Adipocyte (in vitro differentiated cells): ENCODE measurements at places on chromosomes 4 and X.

- no peak for DNase-seq
Observed at GRCh38 chrX:119235051-119235511, 1.0 kb upstream of the PGRMC1 start.

- DNase-seq = no peak
Observed at GRCh38 chr4:65023081-65023480, 613.8 kb upstream of the TECRL start.

DNA sequence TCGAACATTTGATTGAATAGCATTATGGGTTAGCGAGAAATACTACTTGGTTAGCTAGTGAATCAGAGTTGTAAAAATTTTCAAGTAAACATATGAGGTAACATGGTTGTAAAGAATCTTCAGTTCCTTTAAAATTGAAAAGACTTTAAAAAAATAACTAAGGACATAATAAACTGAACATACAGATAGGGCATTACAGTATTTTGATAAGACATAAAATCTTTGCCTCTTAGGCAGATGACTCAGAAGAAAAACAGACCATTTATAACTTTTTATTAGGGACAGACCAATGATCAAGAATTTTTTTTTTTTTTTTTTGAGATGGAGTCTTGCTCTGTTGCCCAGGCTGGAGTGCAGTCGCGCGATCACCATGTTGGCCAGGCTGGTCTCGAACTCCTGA, 43.1 kb downstream of the PNMA5 start:
- no peak for DNase-seq

DNA sequence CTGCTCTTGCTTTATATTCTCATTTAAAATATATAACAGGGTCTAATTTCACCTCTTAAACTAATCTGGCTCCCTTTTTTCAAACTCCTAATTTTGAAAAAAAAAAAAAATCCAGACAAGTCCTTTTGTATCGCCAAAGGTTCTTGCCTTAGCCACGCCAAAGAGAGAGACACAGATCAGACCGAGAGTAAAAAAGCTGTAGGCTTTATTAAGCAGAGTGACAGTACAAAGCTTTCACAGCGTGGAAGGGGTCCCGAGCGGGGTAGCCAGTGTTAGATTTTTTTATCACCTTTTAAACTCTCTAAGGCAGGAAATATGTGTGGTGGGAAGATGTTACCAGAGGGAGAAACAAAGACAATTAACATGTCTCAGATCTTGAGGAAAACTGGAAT, 54.1 kb downstream of the PAGE2 start:
- DNase-seq = no peak

DNA sequence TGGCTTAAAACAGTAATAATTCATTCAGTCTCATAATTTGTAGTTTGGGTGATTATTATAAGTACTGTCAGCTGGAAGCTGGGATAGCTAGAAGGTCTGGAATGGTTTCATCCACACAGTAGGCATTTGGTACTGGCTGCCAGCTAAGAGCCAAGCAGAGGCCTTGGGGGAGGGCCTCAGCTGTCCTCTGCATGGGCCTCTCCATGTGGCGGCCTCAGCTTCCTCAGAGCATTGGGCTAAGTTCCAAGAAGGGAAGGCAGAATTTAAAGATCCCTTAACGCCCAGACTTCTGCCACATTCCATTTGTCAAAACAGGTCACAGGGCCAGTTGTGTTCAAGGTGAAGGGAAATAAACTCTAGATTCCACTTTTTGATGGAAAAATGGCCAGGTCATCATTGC, 93.3 kb downstream of the NEUROG2 start:
- DNase-seq = no peak

- no peak for DNase-seq
Observed at GRCh38 chrX:21747558-21747957, 10.4 kb downstream of the SMPX start.

GRCh38 chr4:20326460-20326859, 74.8 kb downstream of the SLIT2 start:
- peak; percentile 30 for DNase-seq

DNA sequence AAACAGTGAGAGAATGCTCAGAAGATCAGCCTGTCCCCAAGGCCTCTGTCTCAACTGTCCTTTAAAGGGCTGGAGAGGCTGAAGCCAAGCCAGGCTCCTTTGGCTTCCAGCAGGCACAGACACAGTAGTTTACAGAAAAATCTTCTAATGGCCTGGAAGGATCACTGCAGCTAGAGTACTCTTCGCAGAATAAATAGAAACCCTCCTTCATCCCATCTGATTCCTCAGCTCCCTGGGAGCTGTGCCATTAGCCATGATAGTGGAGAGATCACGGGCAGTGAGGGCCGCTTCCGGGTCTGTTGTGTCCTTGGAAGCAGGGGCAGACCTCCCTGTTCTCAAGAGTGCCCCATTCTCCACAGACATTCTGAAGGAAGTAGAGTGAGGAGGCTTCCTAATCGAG, 63.1 kb downstream of the CCNI start:
- DNase-seq = no peak

- DNase-seq = no peak
Observed at GRCh38 chr4:155530290-155530689, 136.4 kb upstream of the GUCY1A1 start.

DNA sequence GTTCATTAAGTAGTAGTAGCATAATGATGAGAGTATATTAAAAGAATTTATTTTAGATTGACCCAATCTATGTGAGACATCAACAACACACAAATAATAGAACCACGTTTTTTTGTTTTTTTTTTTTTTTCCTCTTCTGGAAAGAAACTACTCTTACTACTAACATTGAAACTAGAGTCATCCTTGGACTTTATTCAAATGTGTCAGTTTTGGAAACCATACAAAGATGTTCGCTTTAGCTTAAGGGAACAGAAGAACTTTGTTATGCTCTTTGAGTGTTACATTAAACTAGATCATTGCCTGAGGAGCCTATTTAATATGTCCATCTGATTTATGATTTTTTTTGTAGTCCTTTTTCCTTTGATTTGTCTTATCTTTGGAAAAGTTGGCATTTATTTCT, 166.7 kb downstream of the RPA4 start:
- no peak for DNase-seq

DNA sequence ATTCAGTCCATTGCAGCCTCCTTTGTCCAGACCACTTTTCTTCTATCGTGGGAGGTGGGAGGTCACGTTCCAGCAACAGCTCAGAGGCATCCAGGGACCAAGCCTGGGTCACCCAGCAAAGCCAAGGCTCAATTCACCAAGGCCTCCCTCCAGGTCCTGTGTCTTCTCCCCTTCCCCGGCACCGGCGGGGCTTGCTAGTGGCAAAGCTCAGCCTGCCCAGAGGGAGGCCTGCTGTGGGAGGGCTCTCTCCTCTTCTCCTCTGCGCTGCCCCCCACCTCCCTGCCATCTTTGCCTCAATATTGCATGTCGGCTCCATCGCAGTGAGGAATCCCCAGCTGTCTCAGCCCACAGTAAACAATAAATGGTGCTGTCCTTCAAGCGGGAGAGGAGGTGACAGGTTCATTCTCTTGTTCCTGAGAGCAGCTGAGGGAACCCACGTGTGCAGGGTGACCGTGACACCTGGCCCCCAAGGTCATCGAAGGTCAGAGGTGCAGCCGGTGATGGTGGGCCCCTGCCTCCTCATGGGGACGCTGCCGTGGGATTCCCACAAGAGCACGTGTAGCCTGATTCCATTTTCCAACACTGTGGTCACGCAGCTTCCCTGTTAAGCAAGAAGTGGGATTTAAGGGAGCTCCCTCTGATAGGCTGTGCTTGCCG, 111.5 kb upstream of the PSAPL1 start:
- no peak for DNase-seq

- DNase-seq = no peak
Observed at GRCh38 chrX:150352581-150352980, 10.5 kb upstream of the MAMLD1 start.

- no peak for DNase-seq
Observed at GRCh38 chr4:184548316-184548647, 73.9 kb upstream of the IRF2 start.

GRCh38 chr4:142615324-142615665, 230.8 kb downstream of the INPP4B start:
- peak; percentile 27 for DNase-seq

DNA sequence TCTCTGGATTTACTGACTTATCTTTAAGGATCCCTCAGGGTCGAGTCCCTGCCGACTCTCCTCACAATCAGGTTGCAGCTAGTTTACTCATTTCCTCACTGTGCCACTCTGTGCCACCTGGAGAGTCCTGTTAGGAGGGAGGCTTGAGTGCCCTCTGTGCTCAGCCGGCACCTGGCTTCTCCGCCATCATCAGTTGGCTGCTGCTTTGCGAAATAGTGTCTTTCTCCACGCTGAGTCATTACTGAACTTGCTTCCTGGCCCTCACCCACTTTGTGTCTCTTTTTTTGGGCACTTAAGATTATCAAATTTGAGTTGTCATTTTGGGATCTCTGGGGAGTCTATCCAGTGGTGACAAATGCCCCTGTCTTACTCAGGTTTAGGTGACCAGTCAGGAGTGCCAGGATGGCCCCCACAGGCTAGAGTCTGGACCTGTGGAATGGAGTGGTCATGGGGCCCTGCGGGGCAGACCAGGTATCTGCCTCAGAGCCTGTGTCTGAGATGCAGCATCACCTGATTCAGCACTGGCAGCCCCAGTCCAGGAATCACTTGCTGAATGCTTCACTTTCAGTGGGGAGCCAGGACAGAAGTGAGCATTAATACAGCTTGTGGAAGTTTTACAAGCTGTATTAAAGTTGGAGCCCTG, 37.7 kb downstream of the JADE1 start:
- no peak for DNase-seq

- no peak for DNase-seq
Observed at GRCh38 chr4:181855307-181855706, 387.9 kb upstream of the TENM3 start.

DNA sequence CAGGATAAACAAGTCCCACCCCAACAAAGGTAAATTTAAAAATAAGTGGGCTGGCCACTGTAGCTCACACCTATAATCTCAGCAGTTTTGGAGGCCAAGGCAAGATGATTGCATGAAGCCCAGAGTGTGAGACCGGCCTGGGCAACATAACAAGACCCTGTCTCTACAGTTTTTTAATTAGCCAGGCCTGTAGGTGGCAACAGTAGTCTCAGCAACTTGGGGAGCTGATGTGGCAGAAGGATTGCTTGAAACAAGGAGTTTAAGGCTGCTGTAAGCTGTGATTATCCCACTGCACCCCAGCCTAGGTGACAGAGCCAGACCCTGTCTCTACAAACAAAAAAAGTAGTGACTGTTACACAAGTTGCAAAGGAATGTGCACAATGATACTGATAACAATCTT, 74.6 kb upstream of the FAAH2 start:
- no peak for DNase-seq

GRCh38 chr4:134028421-134028820, 173.2 kb downstream of the PABPC4L start:
- no peak for DNase-seq

- DNase-seq = no peak
Observed at GRCh38 chrX:47645530-47645929, 4.8 kb downstream of the ELK1 start.

- DNase-seq = no peak
Observed at GRCh38 chr4:142112451-142112850, 476.1 kb downstream of the IL15 start.

DNA sequence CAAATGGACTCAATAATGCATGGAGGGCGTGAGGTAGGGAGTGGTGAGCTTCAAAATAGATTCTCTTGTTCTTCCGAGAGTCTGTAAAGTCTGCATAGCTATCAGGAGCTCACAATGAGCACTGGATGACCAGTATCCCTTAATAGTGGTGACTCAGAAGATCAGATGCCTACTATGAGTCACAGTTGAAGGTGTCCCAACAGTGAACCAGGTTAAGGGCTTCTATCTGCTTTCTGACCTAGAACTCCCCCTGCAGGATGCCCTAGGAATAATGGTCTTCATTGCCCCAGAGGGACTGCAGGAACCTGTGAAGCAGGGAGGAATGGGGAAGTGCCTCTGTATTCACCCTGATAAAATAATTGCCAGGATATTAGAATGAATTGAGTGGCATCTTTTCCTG, 22.1 kb downstream of the DGKK start:
- DNase-seq = no peak

DNA sequence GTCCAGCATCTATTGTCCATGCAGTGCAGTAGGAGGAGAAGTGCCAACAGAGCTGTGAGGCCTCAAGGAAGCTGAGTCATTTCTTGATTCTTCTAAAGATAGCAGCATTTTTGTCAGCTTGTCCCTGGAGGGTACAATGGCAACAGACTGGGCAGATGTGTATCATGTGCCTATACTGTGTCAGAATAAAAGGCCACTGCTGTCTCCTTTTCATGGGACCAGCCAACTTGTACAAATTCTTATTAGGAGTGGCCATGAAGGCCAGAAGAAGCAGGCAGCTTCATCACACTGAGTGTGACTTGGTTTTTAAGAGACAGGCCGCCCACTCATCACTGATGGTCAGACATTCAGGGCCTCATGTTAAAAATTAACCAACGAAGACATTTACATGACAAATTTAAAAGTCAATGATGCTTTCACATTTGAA, 185.0 kb upstream of the FAM241A start:
- DNase-seq = peak; percentile 16

GRCh38 chrX:39336671-39337311, 535.5 kb downstream of the MID1IP1 start:
- no peak for DNase-seq

DNA sequence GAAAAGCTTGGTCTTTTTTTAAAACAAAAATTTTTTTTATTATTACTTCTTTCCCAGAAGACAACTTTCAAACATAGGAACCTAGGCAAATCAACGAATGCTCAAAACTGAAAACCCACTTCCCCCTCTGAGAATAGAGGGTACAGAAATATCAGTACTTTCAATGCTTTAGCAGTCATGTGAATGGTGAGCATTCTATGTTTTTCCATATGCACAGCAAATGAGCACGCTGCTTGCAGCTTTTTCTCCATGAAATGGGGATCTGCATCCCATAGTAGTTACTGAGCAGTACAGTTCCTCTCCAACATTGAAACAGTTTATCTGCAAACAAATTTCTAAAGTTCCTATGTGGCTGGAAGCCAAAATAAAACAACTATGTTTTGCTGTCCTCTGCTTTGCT, 108.4 kb upstream of the BMP2K start:
- no peak for DNase-seq

DNA sequence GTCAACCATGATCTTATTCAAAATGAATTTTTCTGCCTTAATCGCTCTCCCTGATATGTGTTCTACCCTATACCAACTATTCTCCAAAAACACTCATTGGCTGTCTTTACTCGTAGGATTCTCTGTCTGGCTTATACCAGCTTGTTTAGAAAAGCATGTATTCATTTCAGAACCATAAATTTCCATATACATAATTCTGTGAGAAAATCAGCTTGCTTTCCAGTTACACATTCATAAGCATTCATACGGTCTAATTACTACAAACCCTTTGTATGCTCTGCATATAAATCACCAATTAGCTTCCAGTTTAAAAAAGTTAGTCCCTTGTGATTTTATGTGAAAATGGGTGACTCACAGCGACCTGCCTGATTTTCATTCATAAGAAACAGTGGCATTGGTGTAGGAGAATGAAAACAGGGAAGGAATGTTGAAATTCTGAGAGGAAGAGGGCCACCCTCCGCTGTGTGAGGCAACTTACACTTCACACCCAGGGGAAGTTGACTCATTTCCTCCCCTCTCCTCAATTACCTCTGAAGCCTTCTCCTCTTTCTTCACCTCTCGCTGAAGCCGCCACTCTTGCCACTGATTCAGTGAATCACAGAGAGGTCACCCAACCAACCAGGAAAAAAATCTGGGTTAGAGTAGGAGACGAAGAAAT, 63.3 kb downstream of the MEPE start:
- DNase-seq = peak; percentile 51

GRCh38 chrX:40175511-40176350, 78.0 kb upstream of the BCOR start:
- DNase-seq = peak; percentile 67
